IMR-90 (cell line): ENCODE measurements at places on chromosomes 5 and 9. TPM values are rescaled to one million over a fixed set of nuclear protein-coding genes. Genes with fewer than 3 reads are reported as not detected.

INPP5E gene
- total RNA-seq: 1.6 and 1.9 TPM in 2 replicates

- H3K36me3 ChIP-seq: no peaks in the 10 kb centered on the region
- H3K27ac ChIP-seq: no peak overlapping the region
- no peak for DNase-seq
- H3K27me3 ChIP-seq: no peaks in the 10 kb centered on the region; the same call in 1 of the 2 replicates
- no peaks in the 10 kb centered on the region for H3K4me1 ChIP-seq
These were observed 173.7 kb downstream of the FAM114A2 start for GRCh38 chr5:153865016-153865415.

ZDHHC11B gene
- not detected in 2 replicates for total RNA-seq

DNA sequence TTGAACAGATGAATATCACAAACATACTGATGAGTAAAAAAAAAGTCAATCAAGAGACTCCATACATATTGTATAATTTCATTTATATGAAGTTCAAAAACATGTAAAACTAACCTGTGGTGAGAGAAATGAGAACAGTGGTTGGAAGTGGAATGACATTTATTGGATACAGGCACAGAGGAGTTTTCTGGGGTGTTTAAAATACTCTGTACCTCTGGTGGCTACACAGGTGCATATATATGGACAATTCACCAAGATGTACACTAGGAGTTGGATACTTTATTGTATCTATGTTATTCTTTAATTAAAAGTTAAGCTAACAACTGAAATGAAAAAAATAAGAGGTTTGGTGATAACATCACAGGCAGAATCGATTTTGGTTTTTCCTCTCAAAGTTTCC is 14.1 kb downstream of the FOXD1 start:
- no peak overlapping the region for H3K4me3 ChIP-seq
- H3K27me3 ChIP-seq: no peaks in the 10 kb centered on the region
- no peak for DNase-seq

FOXD4L4 gene
- under 0.01 TPM in 1 of 2 replicates, not detected in the other for total RNA-seq

- no peaks in the 10 kb centered on the region for H3K36me3 ChIP-seq
- H3K4me3 ChIP-seq: no peak overlapping the region
- no peaks in the 10 kb centered on the region for H3K4me1 ChIP-seq
- no peak for DNase-seq
- H3K27me3 ChIP-seq: no peaks in the 10 kb centered on the region
These were observed 36.5 kb upstream of the RASA1 start for GRCh38 chr5:87231037-87231808.

GRCh38 chr5:2866662-2867372 is 115.3 kb upstream of the IRX2 start:
- H3K27me3 ChIP-seq: no peaks in the 10 kb centered on the region
- no peak overlapping the region for H3K27ac ChIP-seq
- H3K4me1 ChIP-seq: no peaks in the 10 kb centered on the region

- H3K27ac ChIP-seq: no peak overlapping the region
- no peaks in the 10 kb centered on the region for H3K27me3 ChIP-seq
- no peak overlapping the region for H3K4me3 ChIP-seq
- H3K36me3 ChIP-seq: no peaks in the 10 kb centered on the region
- no peaks in the 10 kb centered on the region; the same call in 1 of the 2 replicates for H3K4me1 ChIP-seq
- no peak for DNase-seq
These were observed 10.3 kb downstream of the SLC28A3 start for GRCh38 chr9:84330246-84330645.
